ENCODE measurements at places on chromosomes 4 and X.
A peak's percentile ranks its signal among the peaks of the same experiment; 100 is the strongest.

- no peak for DNase-seq
Measured at GRCh38 chr4:173145131-173145530, 23.5 kb upstream of the GALNT7 start.

- no peak for DNase-seq
Measured at GRCh38 chr4:123351713-123352112, 44.9 kb upstream of the SPRY1 start.

GRCh38 chrX:56248492-56248891 lies 16.3 kb downstream of the KLF8 start:
- peak; percentile 39 for DNase-seq

- DNase-seq: peak; percentile 38
Measured at GRCh38 chr4:56976837-56977320, 527 bp downstream of the NOA1 start.

- DNase-seq: no peak
Measured at GRCh38 chrX:39654952-39655351, 442.8 kb downstream of the BCOR start.

DNA sequence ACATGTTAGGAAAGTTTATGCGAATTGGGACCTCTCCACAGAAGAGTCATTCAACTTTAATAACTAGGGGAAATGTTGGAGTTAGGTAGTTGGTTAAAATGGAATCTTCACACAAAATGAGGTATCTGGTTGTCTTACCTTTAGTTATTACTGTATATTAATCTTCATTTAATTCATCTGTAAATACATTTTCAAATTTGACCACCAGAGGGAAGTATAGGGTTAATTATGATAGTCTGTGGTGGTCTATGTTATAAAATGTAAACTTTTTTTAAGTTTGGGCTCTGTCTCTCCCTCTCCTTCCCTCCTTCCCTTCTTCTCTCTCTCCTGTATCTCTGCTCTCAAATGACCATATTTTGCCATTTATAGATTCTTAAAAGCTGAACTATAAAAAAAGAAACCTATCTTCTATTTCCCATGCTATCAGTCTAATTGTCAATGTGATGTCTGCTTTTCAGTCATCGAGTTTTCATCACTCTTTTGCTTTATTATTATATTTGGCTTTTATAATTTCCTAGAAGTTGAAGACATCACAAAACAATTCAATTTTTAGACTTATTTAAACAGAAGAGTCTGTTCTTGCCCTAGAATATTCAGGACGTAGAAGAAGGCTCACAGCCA lies 49.8 kb downstream of the TMEM144 start:
- no peak for DNase-seq

DNA sequence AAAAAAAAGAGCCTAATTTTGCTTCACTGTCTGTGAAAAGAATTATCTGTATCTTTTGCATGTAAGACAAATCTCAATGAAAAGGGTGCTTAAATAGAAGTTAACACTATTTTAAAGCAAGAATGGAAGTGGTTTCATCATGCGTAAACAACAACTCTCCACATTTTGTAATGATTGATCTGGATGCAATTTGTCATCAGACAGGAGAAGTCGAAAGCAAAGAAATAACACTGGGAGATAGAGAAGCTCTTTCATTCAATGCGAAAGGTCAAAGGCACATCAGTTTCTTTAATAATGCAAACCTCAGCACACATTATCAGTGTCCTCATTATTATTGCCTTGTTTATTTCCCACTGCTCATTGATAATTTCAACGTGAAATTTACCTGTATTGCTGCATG lies 8.8 kb downstream of the KLKB1 start:
- no peak for DNase-seq

DNA sequence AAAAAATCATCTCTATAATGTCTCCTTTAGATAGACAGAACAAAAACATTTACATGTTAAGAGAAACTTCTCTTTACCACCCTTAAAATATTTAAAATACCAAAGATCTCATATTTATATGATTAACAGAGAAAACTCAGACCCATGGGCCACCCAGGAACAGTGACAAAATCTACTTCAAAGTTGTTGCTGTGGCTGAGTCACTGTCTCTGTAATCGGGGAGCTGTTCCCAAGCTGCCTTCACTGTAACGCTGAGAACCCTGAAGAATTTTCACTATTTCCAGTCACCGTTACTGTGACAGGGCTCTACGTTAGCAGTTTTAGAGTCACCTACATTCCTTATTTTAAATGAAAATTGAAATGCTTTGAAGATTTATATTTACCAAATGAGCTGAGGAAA lies 9.0 kb upstream of the DAPP1 start:
- DNase-seq: no peak

- DNase-seq: no peak
Measured at GRCh38 chrX:17020851-17021821, 74.7 kb downstream of the REPS2 start.

DNA sequence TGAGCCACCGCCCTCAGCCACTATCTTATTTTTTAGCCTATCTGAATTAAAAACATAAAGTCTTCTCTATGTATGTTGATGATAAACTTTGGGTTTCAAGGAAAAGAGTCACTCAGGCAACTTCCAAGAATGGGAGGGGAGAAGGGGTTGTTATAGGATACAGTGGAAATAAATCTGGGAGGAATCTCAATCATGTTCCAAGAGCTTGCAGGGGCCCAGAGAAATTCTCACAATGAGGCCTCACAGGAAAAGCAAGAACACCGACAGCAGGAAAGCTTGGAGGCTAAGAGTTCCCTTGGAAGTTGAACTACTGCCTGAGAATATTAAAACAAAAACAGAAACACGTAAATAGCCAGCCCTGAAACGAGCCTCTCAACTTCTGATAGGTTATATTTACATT lies 384.6 kb upstream of the IGFBP7 start:
- DNase-seq: no peak

GRCh38 chr4:13888112-13888511 lies 260.6 kb upstream of the BOD1L1 start:
- DNase-seq: no peak

DNA sequence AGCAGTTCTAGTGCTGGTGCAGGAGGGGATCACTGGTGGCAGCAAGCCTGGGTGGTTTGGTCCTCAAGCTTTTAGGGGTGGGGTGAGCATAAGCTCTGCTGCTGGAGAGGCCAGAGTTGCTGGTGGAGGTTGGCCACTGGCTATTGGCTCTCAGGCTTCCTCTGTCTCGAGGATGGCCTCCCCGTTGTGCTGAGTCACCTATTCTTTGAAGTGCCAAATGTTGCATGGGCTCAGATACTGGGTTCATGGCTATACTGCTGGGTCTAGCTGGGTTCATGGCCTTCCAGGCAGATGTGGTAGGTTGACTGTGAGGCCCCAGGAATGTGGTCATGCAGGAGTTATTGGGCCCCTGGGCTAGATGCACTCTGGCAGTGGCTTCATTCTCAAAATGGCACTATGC lies 466.3 kb downstream of the NAF1 start:
- no peak for DNase-seq

- no peak for DNase-seq
Measured at GRCh38 chr4:15149234-15149838, 147.1 kb downstream of the CPEB2 start.

DNA sequence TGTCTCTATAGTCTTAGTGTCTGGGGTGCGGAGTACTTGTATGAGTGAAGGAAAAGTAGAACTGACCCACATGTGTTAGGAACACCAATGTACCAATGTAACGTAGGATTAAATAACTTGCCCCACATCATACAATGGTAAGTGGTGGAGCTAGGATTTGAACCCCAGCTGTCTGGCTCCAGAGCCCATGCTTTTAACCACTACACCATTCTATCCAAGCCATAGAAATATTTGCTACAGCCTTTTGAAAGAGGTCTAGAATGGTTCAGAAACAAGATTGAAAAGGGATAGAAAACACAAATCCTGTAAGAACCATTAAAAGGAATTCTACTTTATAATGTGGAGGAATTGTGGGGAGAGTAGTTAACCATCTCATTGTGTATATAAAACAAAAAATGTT lies 169.9 kb upstream of the ATP6AP2 start:
- DNase-seq: no peak

DNA sequence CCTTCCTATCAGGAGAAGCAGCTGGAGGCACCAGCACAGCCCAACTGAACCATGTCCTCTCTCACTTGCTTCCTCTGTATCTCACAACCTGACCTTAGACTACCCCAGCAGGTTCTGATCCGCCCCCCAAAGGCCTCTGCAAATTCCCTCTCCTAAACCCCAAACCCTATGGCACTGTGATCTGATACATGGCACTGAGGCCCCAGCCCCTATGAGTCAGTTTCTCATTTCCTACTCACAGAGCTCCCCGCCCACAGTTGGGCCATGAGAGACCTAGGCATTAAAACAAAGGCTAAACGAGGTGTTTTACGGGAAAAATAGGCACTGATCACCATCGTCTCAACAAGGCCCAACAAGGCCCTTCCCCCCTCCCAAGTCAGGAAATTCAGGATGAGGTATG lies 19.1 kb downstream of the SASH3 start:
- no peak for DNase-seq

DNA sequence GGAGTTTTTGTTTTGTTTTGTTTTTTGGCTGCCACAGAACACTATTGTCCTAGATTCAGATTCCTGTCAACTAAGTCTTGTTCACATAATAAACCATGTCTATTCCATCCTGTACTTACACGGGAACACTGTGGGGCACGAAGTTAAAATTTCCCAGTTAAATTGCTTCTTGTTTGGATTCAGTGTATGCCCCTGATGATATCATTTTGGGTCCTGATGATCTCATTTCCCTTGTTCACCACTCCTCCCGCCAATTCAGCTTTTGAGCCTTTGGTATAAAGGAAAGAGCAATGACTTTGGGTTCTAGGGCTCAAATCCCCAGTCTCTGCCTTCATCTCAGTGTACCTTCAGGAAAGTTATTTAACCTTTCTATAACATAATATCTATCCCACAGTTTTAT lies 333.5 kb downstream of the FBXW7 start:
- no peak for DNase-seq

DNA sequence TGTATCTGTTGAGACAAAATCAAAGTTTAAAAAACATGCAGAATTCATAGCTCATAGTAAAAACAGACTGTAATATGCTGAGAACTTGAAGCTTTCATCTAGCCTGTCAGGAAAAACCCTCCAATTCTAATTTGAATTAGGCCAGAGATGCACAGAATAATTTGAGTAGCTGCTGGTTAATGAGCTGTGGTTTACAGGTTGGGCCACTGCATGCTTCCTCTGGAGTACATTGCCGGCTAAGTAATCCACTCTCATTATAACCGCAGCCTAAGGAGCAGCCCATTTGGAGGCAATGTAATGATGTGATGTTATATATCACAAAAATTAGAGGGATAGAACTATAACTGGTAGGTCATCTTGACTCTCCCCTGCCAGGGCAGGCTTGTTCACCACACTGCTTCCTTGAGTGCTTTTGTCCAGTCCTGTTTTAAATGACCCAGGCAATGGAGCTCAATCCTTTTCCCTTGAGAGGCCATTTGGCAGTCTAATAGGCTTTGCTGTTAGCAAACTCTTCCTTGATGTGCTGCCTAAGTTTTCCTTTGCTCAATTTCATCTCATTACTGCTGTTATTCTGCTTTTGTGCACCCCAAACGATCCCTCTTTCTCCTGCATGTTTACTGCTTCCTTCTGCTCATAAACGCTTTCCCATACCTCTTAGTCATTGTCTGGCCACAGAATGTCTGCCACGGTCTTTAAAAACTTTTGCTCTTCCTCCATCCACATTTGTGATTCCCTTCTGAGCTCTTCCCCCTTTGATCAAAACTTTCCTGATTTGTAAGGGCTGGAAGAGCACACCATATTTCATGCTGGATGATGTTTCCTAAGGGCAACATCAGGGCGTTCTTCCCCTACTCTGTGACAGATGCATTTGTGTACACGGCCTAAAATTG lies 230.9 kb downstream of the C4orf33 start:
- DNase-seq: no peak

GRCh38 chrX:42946544-42947194 lies 168.7 kb upstream of the PPP1R2C start:
- peak; percentile 4 for DNase-seq

DNA sequence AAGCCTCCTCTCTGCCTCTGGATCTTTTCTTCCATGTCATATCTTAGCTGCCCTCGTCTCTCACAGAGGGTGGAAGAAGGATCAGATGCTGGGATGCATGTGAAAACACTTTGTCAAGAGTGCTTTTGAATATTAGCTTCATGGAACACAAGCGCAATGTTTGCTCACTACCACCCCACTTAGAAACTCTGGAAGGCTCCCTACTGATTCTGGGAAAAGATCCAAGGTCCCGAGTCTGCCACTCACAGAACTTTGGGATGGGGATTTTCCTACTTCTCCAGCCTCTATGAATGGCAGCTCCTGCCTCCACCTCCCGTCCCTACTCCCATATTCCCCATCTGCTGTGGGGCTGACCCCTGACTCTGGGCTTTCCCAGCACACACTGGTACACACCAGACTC lies 40.2 kb upstream of the CRMP1 start:
- no peak for DNase-seq

- no peak for DNase-seq
Measured at GRCh38 chr4:184441461-184442313, 32.7 kb downstream of the IRF2 start.

DNA sequence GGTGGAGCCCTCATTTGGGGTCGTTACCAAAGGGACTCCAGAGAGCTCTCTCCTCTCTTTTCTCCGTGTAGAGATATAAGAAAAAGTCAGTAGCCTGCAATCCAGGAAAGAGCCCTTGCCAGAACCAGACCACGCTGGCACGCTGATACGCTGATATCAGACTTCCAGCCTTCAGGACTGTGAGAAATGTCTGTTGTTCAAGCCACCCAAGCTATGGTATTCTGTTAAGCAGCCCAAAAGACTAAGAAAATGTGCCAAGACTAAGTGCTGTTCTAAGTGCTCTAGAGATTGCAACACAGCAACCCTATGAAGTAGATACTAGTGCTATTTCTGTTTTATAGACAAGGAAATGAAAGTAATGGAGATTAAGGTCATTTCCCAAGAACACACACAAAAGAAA lies 205.7 kb downstream of the CAMK2D start:
- no peak for DNase-seq

DNA sequence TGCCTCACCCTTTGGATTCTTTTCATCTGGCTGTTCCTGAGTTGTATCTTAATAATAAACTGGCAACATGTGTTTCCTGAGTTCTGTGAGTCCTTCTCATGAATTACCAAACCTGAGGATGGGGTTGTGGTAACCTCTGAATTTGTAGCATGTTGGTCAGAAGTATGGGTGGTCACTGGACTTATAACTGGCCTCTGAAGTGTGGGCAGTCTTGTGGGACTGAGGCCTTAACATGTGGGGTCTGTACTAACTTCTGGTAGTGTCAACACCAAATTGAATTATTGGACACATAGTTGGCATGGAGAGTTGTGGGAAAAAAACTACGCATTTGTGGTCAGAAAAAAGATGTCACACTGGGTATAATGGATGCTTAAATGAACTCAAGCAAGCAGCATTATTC lies 45.0 kb upstream of the TNIP3 start:
- DNase-seq: no peak

GRCh38 chr4:87066403-87067123 lies 131.8 kb downstream of the AFF1 start:
- no peak for DNase-seq

DNA sequence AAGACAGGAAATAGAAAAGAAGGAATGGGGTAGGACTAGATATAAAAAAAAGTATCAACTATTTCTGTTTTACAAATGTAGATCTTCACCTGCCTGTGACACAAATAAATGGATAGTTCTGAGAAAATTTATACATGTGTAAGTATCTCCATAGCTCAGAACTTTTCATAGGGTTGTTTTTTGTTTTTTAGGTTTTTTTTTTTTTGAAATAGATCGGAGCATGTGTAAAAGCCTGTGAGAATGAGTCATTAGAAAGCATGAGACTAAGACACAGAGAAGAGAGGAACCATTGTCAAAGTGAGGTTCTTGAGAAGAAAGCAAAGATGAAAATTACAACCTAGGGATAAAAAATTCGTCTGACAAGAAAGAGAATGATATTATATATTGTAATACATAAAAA lies 481.6 kb downstream of the PABPC4L start:
- no peak for DNase-seq

GRCh38 chr4:74058048-74058651 lies 19.7 kb upstream of the CXCL3 start:
- no peak for DNase-seq
